Activated CD4-positive, CD25-positive, alpha-beta regulatory T cell (primary cell): ENCODE measurements at places on chromosomes 16 and 17.

GRCh38 chr17:28773736-28774135 is 29.9 kb downstream of the TRAF4 start:
- DNase-seq, result no peak

GRCh38 chr16:31754998-31755615 is 118.5 kb upstream of the ZNF267 start:
- DNase-seq, result no peak

DNA sequence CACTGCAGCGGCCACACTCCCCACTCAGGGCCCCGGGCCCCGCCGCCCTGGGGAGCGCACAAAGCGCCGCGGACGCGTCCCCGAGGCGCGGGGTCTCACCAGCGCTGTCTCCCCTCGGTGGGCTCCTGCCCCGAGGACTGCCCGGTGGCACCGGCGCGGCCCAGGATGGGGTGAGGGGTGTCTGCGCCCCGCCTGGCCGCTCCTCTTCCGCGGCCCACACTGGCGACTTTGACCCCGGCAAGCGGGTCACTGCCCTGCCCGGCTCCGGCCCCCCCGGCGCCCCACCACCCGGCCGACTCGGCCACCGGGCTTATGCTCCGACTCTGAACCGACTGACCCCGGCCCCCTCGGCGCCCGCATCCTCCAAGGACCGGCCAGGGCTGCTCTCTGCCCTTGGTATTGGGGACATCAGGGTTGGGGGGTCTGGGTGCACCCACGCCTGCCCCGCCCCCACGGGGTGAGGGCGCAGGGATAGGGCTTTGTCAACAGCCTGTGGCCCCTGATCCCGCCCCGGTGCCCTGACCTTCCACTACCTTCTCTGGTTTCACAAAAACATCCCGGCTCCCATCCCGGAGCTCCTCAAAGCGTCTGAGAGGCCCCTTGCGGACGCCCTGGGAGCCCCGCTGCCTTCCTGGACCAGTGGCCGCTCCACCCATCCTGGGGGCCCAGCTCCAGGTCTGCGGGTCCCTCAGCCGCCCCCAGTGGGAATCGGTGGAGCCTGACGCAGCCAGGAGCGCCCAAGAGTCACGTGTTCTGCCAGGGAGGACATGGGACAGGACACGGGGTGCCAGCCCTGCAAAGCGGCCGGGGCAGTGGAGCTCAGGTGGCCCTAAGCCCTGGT is 829 bp downstream of the GCGR start:
- no peak for DNase-seq

DNA sequence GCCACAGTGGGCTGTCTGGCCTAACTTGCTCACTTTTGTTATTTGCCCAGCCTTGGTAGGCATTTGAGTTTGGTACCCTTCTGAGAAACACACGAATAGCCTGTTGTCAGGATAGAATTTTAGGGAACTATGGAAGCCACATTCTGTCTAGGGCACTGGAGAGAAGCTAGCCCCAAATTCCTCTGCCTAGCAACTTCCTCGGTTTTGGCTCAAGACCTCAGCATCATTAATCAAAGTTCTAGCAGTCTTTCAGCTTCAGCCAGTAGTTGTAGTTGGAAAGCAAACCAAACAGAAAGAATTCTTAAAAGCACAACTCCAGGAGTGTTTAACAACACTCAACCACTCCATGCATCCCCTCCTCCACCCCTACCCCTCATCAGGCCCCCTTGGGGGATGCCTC is 572.1 kb upstream of the PSMD7 start:
- no peak for DNase-seq

DNA sequence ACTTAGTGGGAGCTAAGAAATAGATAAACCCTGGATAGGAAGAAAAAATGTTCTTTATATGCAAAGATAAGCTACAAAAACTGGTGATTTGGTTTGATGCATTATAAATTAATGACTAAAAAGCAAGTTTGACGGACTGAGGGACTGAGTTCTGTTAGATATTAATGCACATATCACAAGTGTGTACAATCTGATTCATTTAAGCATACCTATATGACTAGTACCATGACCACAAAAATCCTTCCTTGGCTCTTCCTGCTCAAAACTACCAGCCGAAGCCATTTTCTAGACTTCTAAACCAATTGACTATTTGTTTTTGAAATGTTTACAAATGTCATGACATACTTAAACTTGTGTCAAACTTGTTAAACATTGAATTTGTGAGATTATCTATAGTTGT is 374.5 kb upstream of the MON1B start:
- no peak for DNase-seq

DNA sequence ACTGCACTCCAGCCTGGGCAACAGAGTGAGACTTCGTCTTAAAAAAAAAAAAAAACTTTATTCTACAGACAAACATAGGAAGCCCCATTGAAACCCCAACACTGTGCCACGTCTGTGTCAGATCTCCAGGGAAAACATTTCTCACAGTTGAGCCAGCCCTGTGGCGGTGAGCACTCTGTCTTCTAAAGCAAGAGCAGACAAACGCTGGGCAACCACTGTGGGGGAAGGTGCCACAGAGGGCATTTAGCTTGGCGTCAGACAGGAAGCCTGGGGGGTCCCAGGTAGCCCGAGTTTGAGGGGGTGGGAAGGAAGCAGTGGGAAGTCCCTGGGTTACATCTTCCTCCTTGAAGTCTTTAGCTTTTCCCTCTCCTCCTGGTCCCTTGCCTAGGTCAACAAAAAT is 16.0 kb downstream of the C17orf100 start:
- no peak for DNase-seq

GRCh38 chr17:42289611-42290181 is 1.4 kb downstream of the STAT5A start:
- no peak for DNase-seq

GRCh38 chr16:57998486-57998885 is 2.0 kb downstream of the ZNF319 start:
- DNase-seq, result no peak

GRCh38 chr17:4176808-4177472 is 33.9 kb downstream of the CYB5D2 start:
- DNase-seq, result no peak

DNA sequence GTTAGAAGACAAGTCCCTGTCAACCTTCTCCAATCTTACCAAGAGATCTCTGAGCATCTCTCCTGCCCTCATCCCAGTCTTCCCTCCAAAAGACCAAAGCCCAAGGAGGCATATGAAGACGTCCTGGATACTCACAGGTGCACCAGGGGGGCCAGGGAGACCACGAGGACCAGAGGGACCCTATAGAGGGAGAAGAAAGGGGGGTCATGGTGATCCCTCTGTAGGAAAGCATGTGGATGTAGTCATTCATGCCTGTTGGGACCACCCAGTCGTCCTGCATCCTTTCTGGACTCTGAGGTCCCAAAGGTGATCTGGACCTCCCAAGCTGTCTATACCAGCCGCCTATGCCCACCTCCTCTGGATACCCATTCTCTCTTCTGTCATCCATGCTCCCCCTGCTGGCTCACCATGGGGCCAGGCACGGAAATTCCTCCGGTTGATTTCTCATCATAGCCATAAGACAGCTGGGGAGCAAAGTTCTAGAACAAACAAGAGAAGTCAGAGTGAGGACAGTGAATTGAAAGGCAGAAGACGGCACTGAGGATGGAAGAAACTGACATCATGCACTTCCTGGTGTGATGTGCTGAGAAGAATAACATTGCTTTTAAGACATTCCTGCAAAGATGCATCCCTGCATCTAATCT is 3.3 kb downstream of the COL1A1 start:
- peak; percentile 27 for DNase-seq

GRCh38 chr17:51721730-51722129 is 436.8 kb downstream of the CA10 start:
- DNase-seq, result no peak

- DNase-seq, result no peak
Measured at GRCh38 chr16:49921791-49922456, 66.0 kb upstream of the ZNF423 start.

GRCh38 chr17:10316801-10317542 is 55.8 kb downstream of the MYH13 start:
- DNase-seq, result no peak

DNA sequence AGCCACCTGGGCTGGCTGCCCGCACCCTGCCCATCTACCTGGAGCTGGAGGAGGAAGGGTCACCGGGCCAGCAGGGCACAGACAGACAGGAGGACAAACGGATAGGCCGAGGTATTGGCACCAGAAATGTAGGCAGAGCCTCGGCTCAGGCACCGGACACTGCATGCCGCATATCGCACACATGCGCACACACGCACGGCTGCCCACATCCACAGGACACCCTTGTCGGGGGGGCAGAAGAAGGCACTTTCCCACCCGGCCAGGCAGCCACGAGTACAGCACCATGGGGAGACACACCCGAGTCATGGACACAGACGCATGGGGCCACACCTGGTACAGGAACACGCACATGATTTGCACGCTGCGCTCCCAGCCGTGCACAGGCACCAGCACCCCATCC is 14.5 kb downstream of the CASKIN1 start:
- no peak for DNase-seq

- no peak for DNase-seq
Measured at GRCh38 chr17:60631119-60631518, 31.1 kb downstream of the PPM1D start.

DNA sequence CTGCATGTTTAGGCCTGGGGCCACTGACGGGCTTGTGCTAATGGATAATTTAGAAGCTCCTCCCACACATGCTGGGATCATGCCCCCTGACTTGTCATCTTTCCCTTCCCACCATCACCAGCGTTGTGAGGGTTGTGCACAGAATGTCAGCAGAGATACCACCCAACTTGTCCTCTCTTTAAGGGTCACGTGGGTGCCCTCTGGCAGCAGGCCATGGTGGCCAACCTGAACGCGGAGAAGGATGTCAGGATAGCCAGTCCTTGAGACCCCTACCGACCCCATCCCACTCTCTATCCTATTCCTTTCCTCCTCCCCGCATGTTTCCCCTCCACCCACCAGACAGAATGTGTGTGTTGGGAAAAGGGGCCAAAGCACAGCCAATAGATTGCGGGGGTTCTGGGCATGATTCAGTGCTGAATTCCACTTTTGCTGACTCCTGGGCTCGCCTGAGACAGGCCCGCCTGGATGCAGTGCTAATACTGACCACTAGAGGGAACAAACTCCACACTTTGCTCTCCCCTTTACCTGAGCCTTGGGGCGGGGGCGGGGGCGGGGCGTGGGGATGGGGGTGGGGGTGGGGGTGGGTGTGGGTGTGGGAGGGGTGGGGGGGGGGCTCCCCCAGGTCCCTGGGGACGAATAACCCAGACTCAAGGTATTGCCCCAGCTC is at the start of gene GH2:
TSS of gene GH2 (minus strand) at position 10 of the 667 bp plus-strand sequence. CDS start 143 bp downstream, outside the sequence.
- DNase-seq, result peak; percentile 39
